ENCODE measurements at places on chromosomes 4 and X.

GRCh38 chrX:15391850-15392249 is 7.6 kb upstream of the VEGFD start:
- no peak for DNase-seq

DNA sequence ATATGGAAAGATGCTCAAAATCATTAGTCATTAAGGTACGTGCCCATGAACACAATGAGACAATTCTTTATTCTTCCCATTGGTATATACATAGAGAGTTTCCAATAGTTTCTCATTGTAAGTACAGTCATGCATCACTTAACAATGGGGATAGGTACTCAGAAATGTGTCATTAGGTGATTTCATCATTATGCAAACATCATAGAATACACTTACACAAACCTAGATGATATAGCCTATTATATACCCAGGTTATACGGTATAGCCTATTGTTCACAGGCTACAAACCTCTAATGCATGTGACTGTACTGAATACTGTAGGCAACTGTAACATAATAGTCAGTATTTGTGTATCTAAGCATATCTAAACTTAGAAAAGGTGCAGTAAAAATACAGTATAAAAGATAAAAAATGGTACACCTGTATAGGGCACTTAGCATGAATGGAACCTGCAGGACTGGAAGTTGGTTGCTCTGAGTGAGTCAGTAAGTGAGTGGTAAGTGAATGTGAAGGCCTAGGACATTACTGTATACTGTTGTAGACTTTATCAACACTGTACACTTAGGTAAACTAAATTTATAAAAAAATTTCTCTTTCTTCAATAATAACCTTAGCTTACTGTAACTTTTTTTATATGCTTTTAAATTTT is 49.6 kb downstream of the KLHL13 start:
- no peak for DNase-seq

- DNase-seq, result no peak
Measured at GRCh38 chrX:57822398-57822797, 87.9 kb downstream of the ZXDA start.

DNA sequence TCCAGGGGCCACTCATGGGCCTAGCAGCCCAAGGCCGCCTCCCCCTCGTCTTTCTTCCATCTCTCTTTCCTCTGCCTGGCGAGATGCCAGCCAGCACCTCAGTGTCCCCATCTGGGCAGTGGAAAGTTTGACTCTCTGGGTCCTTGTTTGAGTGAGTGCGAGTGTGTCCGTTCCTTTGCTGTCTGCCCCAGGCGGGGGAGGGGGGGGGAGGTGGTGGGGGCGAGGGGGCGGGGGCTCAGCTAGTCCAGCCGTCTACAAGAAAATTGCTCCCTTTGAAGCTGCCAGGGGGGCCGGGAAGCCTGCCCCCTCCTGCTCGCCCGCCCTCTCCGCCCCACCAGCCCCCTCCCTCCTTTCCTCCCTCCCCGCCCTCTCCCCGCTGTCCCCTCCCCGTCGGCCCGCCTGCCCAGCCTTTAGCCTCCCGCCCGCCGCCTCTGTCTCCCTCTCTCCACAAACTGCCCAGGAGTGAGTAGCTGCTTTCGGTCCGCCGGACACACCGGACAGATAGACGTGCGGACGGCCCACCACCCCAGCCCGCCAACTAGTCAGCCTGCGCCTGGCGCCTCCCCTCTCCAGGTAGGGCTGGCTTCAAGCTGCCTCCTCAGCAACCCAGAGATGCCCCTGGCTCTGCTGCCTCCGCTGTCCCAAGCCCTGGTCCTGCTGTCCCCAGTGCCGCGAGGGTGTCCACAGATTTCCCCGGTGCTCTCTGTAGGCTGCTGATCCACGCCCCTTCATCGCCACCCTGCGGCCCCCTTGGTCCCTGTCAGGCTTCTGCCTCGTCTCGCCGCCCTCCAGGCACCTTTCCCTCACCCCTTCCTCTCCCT is at the start of gene BGN:
TSS of gene BGN (plus strand) at position 440 of the 821 bp plus-strand sequence. CDS start 9,652 bp downstream, outside the sequence.
- no peak for DNase-seq

- no peak for DNase-seq
Measured at GRCh38 chrX:114962209-114962608, 55.2 kb downstream of the IL13RA2 start.

DNA sequence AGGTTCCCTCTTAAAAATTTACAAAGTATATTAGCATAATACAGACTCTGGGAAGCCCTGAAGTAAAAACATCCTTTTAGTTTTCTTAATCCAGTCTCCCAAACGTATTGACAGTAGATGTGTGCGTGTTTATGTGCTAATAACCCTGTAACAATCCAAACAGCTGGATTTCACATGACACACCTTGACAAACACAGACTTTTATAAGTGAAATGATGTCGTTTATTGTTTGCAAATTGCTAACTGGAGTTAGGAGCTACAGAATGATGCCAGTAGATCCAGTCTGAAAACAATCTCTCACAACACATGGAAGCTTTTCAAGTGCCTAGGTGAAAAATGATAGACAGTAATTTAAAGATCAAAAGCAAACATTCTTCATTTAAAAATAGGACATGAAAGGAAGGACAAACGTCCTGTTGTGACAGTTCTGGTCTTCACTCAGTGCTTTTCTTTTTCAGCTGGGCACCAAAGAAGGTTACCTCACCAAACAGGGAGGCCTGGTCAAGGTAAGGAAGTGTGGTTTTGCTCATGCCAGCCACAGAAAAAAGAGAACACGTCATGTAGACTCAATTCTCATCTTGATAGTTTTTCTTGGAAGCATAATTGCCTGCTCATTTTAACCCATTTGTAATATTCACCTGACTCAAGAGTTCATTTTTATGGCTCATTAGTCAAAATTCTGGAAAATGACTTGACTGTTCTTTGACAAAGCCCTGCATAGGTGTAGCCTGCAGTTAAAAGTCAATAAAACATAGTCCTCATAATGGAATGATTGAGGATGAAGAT is 32.9 kb downstream of the LAMTOR3 start:
- DNase-seq, result no peak

- no peak for DNase-seq
Measured at GRCh38 chrX:134658002-134658759, at the start of gene PLAC1. PLAC1 (minus strand) TSS chrX:134658471; CDS start chrX:134566682, 91,789 bp downstream.

GRCh38 chrX:75746891-75747639 is 38.0 kb downstream of the MAGEE2 start:
- DNase-seq, result no peak

GRCh38 chrX:154325541-154325940 is 29.9 kb downstream of the TKTL1 start:
- DNase-seq, result no peak

GRCh38 chr4:42716996-42717395 is 60.1 kb upstream of the ATP8A1 start:
- DNase-seq, result no peak

GRCh38 chrX:9897761-9898161 is 69.4 kb upstream of the CLDN34 start:
- DNase-seq, result no peak

DNA sequence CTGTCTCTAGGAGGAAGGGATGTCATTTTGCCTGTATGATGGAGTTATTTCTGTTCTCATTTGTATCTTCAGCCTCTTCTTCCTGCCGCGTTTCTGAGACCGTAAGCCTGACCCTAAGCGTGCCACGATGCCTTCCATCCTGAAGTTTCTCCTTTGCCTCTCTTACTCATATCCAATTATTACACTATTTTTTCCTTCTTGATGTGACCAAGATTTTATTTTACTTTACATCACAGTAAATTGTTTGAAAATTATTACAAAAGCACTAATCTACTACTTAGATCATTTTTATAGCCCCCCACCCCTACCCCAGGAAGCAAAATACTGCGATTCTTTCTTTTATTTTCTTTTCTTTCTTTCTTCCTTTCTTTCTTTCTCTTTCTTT is 95.0 kb downstream of the RAPGEF2 start:
- no peak for DNase-seq

DNA sequence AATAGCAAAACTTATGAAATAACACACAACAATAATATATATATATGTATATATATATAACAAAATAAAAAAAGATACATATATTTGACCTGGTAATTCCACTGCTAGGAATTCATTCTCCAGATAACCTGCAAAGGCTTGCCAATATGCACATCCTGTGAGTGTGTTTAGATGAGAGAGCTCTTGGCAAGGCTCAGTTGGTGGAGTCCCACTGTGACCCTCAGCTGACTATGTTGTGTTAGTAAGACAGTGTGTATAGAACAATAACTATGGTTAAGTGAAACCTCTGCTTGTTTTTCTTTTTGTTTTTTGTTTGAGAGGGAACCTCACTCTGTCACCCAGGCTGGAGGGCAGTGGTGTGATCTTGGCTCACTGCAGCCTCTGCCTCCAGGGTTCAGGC is 39.5 kb upstream of the RBMX start:
- DNase-seq, result no peak

Data from T-helper 9 cell (primary cell).